AG10803 (cell line): ENCODE measurements at places on chromosomes 6 and 20.

DNA sequence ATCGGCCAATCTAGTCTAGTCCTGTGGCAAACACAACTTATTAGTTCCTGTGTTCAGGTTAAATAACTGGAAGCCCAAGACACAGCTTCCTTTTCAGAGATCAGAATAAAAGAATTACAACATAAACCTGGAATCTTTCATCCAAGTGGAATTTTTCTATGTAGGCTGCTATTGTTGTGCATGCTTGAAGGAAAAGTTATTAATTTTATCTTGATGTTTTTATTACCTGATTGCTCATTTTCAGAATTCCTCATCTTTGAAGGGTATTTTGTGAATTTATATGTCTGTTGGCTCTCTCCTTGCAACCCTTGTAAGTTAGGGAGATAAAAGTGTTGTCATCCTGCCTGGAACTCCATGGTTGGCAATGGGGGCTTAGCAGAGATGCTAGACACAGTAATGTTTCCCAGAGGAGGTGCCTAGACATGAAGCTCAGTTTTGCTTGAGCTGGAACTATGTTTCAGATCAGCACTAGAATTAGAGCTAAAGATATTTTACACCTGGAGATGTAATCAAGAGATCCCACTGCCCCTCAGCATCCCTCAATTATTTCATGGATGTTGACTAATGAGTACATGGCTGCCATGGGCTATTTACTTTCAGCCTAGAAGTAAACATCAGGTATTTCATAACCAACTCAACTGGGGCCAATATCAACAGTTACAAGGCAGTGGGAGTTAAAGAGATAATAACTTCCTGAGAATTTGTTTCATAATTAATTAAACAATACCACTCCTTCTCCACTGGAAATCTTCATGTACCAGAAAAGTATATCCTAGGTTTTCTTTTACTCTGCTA lies 367.0 kb upstream of the MARCKS start:
- peak; percentile 73 for DNase-seq

DNA sequence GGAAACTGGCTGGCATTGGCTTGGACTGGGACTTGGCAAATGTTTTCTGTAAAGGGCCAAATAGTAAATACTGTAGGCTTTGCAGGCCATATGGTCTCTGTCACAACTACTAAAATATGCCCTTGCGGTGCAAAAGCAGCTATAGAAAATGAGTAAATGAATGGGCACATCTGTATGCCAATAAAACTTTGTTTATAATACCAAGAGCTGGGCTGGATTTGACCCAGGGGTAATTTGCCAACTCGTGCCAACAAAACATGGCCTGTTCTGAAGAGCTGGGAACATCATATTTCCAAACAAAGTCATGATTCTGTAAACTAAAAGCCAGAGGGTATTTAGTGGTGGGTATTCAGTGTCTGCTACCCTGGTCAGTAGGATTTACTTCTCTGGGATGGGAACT lies 320.1 kb upstream of the SOX4 start:
- no peak for DNase-seq

- DNase-seq, result peak; percentile 64
These were observed 102.6 kb downstream of the FLRT3 start for GRCh38 chr20:14234666-14235295.

DNA sequence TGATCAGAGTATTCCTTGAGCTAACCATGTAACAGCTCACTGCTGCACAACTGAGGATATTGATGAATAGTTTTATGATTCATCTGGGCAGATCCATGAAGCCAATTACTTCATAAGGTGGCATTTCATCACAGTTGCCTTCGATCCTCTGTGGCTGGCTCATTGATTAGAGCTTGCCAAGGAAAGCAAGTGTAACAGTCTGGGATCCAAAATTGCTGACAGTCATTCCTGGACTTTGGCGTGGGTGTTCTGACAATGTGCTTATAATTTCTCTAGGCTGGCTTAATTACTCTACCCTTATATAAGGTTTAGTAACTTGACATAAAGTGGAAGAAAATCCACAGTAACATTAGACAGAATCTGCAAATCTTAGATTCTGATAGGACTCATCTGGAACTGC lies 551.3 kb upstream of the CDH4 start:
- no peak for DNase-seq

DNA sequence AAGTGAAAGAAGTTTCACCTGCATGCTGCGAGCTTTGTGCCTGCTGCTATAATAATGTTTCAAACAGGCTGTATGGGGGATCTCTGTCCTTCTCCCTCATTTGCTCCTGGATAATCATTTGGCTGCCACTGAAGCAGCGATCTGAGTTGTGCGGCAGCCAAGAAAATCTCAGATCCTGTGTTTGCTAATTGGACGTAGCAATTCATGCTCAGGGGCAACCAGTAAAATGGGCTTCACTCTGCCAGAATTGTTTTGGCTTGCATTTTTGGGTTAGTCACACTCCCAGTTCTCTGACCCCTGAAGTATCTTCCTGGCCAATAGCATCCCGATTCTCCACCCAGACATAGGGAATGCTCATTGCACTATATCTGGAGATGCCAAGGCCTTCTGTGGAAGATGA lies 13.7 kb upstream of the STXBP5 start:
- DNase-seq, result no peak
